ENCODE measurements at places on chromosomes 3 and 15.

DNA sequence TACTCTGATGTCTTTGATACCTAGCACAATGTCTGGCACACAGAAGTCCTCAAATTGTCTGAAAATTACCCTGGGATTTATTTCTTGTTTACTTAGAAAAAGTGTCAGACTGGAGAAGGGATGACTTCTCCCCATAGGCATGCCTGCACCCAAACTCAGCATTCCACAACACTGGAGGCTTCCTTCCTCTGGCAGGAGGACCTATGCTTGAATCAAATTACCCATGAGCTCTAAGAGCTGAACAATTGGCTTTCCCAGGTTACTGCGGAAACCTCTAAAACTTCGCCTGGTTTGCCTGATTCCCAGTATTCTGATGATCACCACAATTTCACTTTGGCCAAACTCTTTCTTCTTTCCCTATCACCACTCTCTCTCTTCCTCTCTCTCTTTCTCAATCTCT is 217.4 kb downstream of the DIPK2A start:
- no peak for DNase-seq

GRCh38 chr3:173398111-173398479 is 551 bp downstream of the NLGN1 start:
- no peak for DNase-seq

- no peak for DNase-seq
Measured at GRCh38 chr15:43270676-43271306, 4.1 kb upstream of the TGM5 start.

DNA sequence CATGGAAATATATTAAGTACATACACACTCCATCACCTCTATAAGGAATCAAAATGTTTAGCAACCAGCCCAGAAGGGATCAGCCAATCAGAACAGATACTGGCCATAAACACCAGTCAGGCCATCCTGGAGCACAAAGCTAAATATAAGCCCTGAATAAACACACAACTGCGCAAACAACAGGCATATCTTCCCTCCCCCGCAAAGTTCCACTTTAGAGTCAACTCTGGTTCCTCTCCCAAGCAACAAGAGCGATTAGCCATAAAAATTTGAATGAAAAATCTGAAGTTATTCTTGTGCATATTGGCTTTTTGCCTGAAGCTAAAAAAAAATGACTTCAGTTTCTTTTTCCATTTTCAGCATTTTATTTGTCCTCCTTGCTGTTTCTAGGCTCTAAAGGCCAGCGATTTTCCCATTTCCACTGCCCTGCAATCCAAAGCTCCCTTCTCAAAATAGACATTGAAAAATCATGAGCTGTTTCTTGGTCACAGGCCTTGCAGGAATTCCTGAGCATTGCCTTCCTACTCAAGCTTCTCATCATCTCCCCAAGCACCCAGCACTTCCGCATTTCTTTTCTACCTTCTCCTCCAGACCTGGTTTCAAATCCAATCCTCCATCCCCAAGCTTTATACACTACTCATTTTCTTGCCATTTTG is 247.9 kb downstream of the ZMAT3 start:
- DNase-seq: no peak

- DNase-seq: no peak
Measured at GRCh38 chr3:83625261-83625660, 1333.5 kb upstream of the CADM2 start.

DNA sequence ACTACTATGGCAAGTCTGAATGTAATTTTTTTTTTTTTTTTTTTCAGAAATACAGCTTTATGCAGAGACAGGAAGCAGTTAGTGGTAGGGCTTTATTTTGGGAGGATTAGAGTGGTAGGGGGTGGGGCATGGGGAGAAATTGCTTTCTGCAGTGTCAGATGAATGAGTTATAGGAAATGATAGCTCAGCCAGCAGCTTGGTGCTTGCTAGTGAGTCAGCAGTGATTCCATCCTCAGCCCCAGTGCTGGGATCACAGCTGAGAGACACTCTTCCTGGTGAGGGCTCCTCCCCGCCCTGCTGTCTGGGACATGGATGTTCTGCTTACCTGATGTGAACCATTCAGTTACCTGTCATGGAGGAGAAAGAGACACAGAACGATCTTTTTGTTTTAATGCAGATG is 39.6 kb downstream of the SEMA6D start:
- DNase-seq: no peak

DNA sequence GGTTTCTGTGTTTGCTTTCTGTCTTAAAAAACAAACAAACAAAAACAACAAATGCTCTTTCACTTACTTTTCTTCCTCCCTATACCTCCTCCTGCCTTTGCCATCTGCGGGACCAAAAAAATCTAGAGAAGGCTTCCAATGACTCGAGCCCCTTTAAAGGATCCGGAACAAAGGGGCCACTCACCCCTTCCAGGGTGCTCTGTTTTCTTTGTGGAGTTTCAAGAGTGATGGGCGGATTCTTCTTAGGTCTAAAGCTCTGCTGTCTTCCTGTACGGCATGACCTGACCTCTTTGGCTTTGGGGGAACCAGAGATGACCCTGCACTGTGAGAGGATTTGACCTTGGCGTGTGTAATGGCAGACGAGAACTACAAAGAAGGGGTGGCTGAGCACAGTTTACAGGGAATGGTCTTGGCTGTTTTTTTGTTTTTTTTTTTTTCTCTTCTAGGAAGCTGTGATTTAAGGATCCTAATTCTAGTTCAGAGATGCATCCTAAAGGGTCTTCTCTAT is 2.2 kb upstream of the MUC20 start:
- no peak for DNase-seq

All from hematopoietic multipotent progenitor cell treated with erythropoietin and hydrocortisone succinate and interleukin-3 and kit ligand, for 8 days (in vitro differentiated cells).